ENCODE measurements at places on chromosomes 11 and 22.

GRCh38 chr22:43707648-43708047 is 104.5 kb downstream of the EFCAB6 start:
- no peak for DNase-seq

DNA sequence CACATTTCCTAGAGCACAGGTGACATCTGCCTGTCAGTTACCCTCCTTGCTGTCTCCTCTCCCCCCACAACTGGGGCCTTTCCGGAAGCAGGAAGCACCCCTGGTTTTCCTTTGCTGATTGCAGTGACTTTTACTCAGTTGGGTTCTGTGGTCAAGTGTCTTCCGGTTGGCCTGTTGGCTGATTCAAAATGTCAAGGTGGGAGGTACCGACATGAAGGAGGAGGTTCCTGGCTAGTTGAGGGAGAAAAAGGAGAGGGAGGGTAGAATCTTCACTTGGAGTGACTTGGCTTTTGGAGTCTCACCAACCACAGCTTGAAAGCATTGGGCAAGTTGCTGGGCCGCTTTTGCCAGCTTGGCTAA is 9.3 kb upstream of the ADAMTS15 start:
- DNase-seq: no peak

DNA sequence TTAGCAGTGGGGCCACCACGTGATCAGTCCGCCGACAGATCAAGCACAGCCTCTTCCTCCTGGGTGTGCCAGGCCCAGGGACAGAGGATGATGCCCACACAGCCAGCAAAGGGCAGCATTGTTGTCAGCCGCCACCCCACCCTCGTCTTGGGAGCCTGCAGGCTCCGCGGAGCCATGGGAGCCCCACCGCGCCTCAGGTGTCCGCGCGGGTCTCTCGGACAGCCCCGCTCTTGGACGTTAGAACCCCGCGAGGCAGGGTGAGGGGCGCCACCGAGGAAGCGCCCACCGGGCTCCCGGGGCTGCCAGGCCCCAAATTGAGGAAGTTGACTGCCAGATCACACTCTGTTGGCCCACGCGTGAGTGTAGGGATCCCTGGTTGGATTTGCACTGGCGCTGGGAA is 83.9 kb upstream of the MS4A8 start:
- no peak for DNase-seq

GRCh38 chr11:62556108-62556874 is 9.7 kb upstream of the AHNAK start:
- no peak for DNase-seq

DNA sequence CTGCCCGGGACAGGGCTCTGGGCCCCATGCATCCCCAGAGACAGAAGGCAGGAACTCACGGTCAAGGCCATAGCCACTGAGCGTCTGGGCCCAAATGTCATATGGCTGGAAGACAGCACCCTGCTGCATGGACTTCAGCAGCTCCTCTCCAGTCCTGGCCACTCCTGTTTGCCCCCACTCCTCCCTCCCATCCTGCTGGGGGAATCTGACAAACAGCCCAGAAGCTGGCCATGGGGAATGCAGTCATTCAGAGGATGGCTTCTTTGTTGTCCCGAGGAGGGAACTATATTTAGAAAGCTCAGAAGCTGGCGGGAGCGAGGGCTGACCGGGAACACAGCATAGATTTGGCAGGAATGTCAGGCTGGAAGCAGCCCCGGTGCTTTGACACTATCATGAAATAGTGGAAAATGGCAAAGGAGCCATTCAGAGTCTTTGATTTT is 35.0 kb downstream of the DKK3 start:
- no peak for DNase-seq

DNA sequence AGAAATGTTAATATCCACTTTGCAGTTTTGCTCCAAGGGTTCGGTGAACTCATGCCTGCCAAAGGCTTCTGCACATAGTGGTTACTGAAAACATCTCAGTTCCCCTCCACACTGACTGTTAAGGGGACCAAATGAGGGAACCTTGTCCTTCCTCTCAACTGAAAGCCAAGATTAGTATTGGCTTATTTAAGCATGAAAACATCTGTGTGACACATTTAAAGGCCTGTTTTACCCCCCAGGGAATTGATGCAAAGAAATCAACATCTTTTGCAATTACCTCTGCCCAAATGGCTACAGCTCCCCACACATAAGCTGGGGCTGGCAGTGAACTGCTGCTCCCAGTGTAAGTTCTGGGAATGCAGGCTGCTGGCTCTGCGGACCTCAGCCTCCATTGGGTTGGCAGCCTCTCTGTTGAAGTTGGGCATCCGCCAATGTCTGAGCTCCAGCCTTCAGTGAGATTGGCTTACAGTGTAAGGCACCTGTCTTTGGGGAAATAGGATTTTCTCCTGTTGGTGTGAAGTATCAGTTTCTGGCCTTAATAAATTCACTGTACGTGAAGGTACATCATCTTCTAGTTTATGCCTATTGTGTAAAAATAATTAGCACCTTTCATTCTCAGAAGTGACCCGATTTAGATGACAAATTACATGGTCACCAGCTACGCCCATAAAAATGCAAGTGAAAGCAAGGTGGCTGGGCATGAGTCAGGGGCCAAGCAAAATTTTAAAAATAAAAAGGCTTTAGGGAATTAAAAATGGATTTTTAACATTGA is 213.4 kb upstream of the SYN3 start:
- DNase-seq: no peak

- DNase-seq: no peak
Observed at GRCh38 chr11:74019860-74020259, 11.0 kb upstream of the UCP3 start.

DNA sequence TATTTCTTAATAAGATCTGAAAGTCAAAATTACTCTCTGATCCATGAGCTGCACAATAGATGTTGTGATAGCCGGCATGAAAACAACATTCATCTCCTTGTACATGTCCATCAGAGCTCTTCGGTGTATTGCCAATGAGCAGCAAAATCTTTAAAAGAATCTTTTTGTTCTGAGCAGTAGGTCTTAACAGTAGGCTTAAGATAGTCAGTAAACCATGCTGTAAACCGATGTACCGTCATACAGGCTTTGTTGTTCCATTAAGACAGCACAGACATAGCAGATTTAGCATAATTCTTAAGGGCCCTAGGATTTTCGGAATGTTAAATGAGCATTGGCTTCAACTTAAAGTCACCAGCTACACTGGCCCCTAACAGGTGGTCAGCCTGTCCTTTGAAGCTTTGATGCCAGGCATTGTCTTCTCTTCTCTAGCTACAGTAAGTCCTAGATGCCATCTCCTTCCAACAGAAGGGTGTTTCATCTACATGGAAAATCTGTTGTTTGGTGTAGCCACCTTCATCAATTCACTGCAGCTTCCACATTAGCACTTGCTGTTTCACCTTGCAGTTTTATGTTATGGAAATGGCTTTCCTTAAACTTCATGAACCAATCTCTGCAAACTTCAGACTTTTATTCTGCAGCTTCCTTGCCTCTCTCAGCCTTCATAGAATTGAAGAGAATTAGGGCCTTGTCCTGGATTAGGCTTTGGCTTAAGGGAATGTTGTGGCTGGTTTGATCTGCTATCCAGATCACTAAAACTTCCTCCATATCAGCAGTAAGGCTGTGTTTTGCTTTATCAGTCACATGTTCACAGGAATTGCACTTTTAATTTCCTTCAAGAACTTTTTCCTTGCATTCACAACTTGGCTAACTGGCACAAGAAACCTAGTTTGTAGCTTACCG is 28.4 kb downstream of the RRP8 start:
- no peak for DNase-seq

DNA sequence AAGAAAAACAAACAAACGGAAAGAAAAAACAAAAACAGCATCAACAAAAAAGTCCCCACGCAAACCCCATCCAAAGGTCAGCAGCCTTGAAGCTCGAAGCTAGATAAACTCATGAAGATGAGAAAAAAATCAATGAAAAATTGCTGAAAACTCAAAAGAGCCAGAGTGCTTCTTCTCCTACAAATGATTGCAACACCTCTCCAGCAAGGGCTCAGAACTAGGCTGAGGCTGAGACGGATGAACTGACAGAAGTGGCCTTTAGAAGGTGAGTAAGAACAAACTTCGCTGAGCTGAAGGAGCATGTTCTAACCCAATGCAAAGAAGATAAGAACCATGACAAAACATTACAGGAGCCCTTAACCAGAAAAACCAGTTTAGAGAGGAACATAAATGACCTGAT is 18.4 kb upstream of the FTH1 start:
- no peak for DNase-seq

- no peak for DNase-seq
Observed at GRCh38 chr11:113494021-113494420, 18.8 kb upstream of the DRD2 start.

- no peak for DNase-seq
Observed at GRCh38 chr22:23845265-23846080, 6.7 kb upstream of the DERL3 start.

DNA sequence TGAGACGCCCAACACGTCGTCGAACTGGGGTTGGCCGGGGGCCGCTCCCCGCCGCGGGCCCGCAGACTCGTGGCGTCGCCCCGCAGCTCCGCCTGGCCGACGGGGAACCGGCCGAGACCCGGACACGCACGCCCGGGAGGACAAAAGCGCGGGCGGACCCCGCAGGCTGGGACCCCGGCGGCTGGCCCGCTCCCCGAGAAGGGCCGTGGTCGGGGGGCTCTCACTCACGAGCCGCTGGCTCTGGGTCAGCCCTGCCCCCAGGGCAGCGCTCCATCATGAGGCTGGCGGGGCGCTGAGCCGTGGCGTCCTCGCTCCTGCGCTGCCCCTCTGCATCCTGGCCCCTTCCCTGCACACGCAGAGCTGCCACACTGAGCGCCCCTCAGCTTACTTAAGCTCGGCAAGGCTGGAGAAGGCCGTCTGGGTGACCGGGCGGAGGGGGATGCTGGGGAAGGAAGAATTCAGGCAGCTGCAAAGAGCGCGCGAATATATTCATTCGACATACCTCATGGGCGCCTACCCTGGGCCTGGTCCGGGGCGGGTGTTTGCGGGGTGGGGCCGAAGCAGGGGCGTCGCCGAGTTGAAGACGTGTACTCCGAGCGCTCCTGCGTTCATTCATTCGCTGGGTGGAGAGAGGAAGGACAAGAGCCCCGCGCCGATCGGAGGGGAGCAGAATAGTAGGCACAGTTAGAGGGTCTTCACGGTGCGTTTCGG is 579 bp upstream of the CYB5R2 start:
- DNase-seq: no peak

GRCh38 chr11:47615249-47615648 is 21.0 kb upstream of the C1QTNF4 start:
- no peak for DNase-seq

GRCh38 chr11:86978756-86979608 is 23.8 kb upstream of the FZD4 start:
- no peak for DNase-seq

DNA sequence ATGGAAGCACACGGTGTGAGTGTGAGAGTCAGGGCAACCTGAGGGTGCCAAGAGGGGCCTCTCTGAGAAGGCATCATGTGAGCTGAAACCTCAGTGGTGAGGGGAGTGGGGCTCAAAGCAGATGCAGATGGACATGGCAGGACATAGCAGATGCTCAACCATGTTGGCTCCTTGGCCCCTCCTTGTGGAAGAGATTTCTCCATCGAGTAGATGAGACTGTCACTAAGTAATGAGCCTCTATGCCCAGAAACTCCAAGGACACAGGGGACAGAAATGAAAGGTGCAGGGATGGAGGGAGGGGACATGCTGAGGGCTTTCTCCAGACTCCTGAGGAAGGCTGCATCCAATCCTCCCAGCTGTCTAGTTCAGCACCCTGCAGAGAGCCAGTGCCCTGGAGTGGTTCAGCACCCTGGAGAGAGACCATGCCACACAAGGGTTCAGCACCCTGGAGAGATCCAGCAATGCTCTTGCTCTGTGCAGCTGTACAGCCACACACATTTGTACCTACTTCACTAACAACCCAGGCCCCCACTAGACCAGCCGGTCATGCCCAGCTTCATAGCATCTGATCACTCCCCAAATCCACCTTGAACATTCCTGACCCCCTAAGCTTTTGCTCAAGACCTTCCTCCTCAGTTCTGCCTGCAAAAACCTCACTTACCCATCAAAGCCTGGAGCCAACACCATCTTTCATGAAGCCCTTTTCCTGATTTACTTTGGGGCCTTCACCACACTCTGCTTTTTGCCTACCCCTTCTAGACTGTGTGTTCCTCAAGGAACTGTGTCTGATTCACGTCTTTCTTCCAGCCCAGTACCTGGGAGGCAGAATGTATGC is 252.0 kb downstream of the CTTN start:
- DNase-seq: no peak

- no peak for DNase-seq
Observed at GRCh38 chr22:26374391-26375026, 54.6 kb upstream of the ASPHD2 start.

- DNase-seq: peak; percentile 0
Observed at GRCh38 chr22:41285441-41285819, 557 bp downstream of the RANGAP1 start.

DNA sequence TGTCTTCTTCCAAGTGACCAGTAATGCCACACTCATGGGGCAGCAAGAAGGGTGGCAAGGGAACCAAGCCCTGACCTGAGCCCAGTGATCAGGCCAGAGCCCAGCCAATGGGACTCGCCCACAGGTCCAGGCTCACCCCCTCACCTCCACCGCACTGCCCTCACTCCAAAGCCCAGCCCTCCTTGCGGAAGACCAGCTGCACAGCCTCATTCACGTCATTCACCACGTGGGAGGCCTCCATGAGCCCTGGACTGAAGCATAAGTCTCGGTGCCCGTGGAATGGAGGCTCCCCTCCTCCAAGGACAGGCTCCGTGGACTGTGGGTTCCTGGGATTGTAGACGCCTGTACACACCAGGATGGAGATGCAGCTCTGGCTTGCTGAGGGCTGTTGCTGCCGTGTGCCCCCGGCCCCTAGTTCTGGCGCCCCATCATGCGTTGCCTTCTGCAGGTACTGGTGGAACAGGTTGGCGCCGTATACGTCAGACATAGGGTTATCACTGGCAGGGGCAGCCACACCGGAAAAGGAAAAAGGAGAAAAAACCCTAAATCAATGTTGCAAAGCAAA is 16.8 kb upstream of the TMEM121B start:
- no peak for DNase-seq

GRCh38 chr11:102241026-102241425 is 76.3 kb upstream of the BIRC3 start:
- no peak for DNase-seq

DNA sequence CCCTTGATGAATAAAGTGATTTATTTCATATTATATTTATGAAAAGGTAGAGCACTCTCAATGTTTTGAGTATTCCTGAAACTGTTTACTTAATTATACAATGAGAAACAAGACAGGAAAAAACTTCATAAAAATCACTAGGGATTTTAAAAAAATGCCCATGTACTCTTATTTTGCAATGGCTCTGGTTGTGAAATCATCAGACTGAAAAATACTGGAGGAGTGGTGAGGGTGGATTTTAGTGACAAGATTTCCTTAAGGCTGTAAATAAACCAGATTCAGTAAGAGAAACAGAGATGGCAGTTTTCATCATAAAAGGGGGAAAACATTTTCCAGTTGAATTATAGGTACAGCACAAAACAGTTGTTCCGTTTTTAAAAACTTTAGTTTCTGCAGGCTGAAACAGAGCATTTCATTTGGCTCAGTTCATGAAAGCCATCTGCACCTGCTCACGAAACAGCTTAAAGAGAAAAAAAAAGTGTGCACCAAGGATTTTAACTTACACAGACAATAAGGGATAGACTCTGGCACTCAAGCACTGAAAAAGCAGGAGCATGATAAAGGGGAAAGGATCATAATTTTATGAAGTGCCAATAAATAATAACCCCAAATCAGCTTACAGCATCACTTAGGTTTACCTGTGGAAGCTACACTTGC is 100.7 kb downstream of the MAML2 start:
- no peak for DNase-seq

GRCh38 chr22:38731703-38732161 is 24.1 kb downstream of the SUN2 start:
- no peak for DNase-seq

Data from NCI-H2081 treated with DMSO at 0.1 percent for 48 hours (cell line).